ENCODE measurements at places on chromosomes 2 and 18.

- DNase-seq, result no peak
- peaks cover 52% of the 10 kb centered on the region for H3K4me1 ChIP-seq
- no peak overlapping the region for H3K4me3 ChIP-seq
- H3K36me3 ChIP-seq, result no peaks in the 10 kb centered on the region
- H3K27me3 ChIP-seq, result no peaks in the 10 kb centered on the region
- no peak overlapping the region for H3K27ac ChIP-seq
Measured at GRCh38 chr2:23273786-23274185, 111.2 kb upstream of the KLHL29 start.

DNA sequence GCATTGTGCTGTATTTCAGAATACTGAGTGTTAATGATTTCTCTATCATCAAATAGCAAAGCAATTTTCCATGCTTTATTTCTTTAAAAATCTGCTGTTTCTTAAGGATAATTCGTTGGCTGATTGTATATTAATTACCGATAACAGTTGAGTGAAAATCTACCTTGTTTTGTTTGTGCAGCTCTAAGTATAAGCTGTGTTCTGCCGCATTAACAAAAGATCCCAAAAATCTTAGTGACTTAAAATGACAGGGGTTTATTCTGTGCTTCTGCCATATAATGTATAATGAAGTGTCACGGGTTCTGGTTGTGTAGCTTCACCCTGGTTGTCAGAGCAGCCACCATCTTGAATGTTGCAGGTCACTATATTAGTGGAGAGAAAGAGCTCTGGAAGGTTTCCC lies 196.1 kb downstream of the ACTR3 start:
- no peak overlapping the region for H3K27ac ChIP-seq
- no peaks in the 10 kb centered on the region for H3K4me1 ChIP-seq
- H3K4me3 ChIP-seq, result no peak overlapping the region

DNA sequence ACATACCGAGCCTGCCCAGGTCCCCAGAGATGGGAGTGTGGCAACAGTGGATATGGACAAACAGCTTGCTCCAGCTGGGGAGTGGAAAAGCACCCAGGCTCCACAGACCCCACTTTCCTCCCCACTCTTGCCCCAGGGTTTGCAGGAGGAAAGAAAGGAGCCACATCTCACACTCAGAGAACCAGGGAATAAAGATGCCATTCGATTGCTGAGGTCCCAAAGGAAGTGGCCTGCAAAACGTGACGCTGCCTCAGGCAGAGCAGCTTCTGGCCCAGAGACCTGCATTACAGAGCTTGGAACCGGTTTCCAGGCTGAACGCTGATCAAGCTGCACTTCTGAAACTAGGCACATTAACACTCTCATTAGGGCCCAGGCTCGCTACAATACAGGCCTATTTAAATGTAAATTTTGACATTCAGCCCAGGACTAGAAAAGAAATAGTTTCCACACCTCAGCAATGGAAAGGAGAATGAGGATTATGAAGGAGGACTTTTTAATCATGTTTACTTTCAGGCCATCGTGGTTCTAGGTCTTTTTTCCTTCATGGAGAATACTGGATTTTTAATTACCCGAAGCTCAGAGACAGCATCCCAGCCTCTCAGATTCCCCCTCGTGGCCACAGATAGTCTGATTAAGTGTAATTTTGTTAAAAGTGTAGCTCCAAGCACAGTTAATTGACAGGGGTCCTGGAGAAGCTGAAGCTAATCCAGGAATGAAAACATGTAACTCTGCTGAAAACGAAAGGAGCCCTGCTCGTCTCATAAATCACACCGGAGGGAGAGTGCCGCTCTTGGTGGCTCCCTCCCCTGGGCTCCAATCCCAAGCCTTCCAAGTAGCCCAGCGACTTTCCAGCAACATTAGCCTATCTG lies 221.3 kb upstream of the RAB6C start:
- H3K4me1 ChIP-seq, result peaks cover 3% of the 10 kb centered on the region
- H3K4me3 ChIP-seq, result no peak overlapping the region
- no peak for DNase-seq
- H3K36me3 ChIP-seq, result no peaks in the 10 kb centered on the region
- no peaks in the 10 kb centered on the region for H3K27me3 ChIP-seq
- H3K27ac ChIP-seq, result no peak overlapping the region

DNA sequence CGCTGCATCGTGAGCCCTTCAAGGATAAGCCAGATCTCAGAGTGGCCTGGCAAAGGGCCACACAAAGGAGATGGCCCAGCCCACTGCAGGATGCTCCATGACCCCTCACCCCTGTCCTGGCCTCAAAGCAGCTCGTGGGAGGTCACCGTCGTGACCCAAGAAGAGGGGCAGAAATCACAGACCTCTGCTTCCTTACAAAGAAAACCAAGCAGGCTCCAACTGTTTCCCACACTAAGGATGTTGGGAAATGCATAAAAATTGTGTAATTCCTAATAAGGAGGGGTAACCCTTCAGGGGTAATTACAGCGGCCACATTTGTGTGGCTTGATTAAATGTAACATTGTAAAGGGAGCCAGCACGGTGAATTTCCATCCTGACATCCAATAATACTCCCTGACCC lies 102.3 kb downstream of the BOD1L2 start:
- H3K27me3 ChIP-seq, result peaks cover 4% of the 10 kb centered on the region
- H3K4me1 ChIP-seq, result no peaks in the 10 kb centered on the region
- DNase-seq, result no peak

DNA sequence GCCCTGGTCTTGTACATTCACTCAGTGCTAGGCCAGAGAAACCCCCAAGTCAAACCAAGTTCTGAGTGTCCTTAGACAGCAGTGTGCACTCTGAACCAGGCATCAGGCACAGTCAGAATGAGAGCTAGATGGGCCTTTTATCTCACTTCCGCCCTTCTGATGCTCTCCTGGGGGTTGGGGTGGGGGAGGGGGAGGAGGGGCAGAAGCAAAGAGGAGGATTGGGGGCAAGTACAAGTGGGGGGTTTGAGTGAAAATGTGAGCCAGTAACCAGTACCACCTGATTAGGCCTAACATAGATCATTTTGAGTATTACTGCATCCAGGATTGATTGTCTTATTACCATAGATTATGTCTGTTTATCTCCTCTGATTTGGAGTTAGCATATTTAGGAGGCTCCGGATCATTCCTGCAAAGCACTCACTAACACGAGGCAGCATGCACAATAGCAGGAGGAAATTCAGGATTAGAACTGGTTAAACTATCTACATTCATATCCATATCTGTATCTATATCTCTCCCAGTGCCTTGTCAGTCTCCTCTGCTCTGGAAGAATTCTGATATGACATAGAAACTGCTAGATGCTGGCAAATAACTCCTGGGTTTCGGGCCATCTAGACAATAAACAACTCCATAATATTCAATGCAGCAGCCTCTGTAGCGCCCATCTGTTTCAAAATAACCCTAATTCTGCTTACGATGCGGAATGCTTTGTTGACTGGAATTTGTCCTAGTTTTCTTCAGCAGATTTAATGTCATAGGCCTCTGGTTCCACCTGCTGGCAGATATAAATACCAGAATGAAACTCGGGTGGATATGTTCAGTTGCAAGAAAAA lies 149.1 kb downstream of the RHBDD1 start:
- no peak overlapping the region for H3K4me3 ChIP-seq
- no peaks in the 10 kb centered on the region for H3K27me3 ChIP-seq
- no peak for DNase-seq
- peaks cover 4% of the 10 kb centered on the region for H3K4me1 ChIP-seq

DNA sequence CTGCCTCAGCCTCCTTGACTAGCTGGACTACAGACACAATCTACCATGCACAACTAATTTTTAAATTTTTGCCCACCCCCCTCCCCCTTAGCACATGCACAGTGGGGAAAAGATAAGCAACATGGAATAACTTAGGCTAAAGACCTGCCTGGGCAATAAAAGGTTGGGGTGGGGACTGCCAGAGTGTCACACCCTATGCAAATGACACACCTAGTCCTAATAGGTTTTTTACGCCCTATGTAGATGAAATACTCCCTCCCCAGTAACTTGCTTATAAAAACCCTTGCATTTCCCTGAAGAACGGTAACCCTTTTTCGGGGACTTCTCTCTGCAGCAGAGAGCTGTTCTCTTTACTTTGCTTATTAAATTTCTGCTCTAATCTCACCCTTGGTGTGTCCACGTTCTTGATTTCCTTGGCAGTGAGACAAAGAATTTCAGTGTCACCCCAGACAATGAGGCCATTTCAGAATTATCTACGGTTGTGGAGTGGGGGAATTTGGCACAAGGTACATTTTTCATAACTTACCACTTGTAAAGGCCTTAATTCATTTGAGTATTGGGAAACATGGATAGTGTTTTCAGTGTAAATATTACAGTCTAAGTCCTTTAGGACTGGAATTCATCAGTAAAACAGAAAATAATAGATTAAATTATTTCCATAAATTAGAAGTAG lies 109.2 kb downstream of the NOL4 start:
- no peak overlapping the region for H3K27ac ChIP-seq
- H3K4me1 ChIP-seq, result peaks cover 14% of the 10 kb centered on the region
- no peaks in the 10 kb centered on the region for H3K27me3 ChIP-seq
- no peaks in the 10 kb centered on the region for H3K36me3 ChIP-seq
- no peak for DNase-seq

DNA sequence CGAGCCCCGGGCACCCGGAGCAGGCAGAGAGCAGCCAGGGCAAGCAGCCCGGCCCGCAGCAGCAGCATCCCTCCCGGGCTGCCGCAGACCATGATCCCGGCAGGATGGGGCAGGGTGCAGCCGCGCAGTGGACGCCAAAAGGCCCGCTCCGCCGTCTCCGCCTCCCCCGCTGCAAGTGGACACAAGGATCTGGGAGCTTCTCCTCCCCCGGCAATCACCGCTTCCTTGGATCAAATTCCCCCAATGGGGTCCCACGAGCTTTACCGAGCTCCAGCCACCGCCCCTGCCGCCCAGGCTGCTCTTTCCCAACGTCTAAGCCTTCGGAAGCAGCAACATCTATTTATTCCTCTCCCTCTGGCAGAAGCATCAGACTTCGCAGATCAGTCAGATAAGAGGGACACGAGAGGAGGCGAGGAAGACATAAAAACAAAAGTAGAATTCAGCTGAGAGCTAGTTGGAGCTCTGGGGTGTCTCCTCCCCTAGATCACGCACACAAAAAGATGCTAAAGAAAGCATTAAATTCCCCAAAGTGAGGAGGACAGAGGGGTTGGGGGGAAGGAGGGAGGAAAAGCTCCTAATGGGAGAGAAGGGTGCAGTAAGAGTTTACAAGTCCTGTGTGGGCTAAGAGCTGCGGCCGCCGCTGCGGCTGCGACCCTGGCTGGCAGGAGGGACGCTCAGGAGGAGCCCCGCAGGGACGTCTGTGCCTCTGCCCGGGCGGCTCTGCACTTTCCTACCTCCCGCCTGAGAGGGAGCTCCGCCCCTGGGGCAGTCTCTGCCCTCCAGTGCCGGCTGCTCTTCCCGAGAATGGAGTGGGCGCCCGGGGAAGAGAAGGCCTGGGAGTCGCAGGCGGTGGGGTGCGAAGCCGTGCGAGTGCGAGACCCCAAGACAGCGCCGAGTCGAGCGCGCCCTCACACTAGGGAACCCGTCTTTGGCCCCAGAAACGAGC lies at the start of gene FRZB:
FRZB (minus strand) TSS at position 177 of the 946 bp plus-strand sequence; CDS start at position 92, 85 bp downstream.
- H3K4me3 ChIP-seq, result peak within 1 kb of the TSS; percentile 80
- H3K27me3 ChIP-seq, result no peaks in the 10 kb centered on the region
- peak within 1 kb of the TSS; percentile 77 for H3K27ac ChIP-seq
- DNase-seq, result peak; percentile 92

DNA sequence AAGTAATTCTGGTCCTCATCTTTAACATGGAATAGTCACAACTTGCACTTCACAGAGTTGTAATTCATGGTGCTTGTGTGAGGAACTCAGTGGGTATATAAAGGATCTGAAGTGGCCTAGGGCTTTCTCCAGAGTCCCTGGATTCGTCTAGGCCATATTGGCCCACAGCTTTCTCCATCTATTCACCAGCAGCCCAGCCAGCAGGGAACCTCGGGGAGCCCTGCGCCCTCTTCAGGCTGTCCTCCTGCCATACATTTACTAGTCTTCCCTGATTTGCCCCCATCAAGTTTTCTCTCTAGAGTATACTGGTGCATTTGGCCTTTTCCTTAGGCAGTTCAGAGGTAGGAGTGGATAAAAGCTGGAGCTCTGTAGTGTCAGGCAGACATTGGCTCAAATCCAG lies 278.3 kb downstream of the MYCN start:
- no peak for DNase-seq
- H3K27me3 ChIP-seq, result peaks cover 15% of the 10 kb centered on the region
- no peaks in the 10 kb centered on the region for H3K4me1 ChIP-seq
- H3K36me3 ChIP-seq, result peaks cover 2% of the 10 kb centered on the region
- no peak overlapping the region for H3K4me3 ChIP-seq

DNA sequence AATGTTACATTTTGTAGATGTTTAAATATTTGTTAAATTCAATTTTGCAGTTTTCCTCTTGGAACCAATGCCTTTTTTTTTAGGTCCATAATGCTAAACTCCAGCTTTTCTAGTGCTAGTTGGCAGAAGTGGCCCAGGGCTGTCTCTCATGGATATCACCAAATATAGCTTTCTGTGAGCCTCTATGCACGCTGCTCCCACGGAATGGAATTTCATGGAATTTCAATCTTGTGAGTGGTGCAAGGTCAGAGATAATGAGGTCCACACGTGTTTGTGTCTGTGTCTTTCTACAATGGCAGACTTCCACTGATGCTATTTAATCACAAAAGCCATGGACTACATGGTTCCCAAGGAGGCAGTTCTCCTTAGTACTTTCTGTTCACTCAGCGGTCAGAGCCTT lies 191.5 kb upstream of the PARD3B start:
- no peak for DNase-seq
- H3K36me3 ChIP-seq, result no peaks in the 10 kb centered on the region
- H3K4me3 ChIP-seq, result no peak overlapping the region

DNA sequence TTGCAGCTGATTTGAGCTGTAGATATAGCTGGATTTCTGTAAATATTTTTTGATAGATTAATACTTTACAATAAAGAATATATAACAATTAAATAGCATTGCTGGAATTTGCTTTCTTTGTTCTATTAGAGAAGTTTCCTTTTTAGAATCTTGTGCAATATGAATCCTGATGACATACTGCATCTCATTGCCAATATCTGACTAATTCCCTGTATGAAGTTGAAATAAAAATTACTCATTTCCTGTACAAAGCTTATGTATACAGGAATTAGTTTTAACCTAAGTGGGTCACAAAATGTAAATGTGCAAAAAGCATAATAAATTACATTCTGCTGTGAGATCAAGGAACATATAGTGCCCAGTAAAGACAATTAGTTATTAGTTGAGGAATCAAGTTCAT lies 72.8 kb upstream of the TMEFF2 start:
- H3K27ac ChIP-seq, result peak overlapping the region; percentile 60
- no peak overlapping the region for H3K4me3 ChIP-seq
- no peaks in the 10 kb centered on the region for H3K36me3 ChIP-seq
- DNase-seq, result no peak
- H3K4me1 ChIP-seq, result peaks cover 24% of the 10 kb centered on the region

- H3K27ac ChIP-seq, result no peak overlapping the region
- peaks cover 20% of the 10 kb centered on the region for H3K27me3 ChIP-seq
- no peak overlapping the region for H3K4me3 ChIP-seq
- DNase-seq, result no peak
- no peaks in the 10 kb centered on the region for H3K4me1 ChIP-seq
Measured at GRCh38 chr2:229514273-229514895, 200.0 kb downstream of the DNER start.

- H3K4me3 ChIP-seq, result no peak overlapping the region
- no peak overlapping the region for H3K27ac ChIP-seq
- H3K36me3 ChIP-seq, result no peaks in the 10 kb centered on the region
- peaks cover 33% of the 10 kb centered on the region for H3K4me1 ChIP-seq
Measured at GRCh38 chr18:55491616-55492015, 96.4 kb downstream of the TCF4 start.

- no peak for DNase-seq
- no peak overlapping the region for H3K4me3 ChIP-seq
- no peaks in the 10 kb centered on the region for H3K36me3 ChIP-seq
- H3K27me3 ChIP-seq, result peaks cover 3% of the 10 kb centered on the region
- no peak overlapping the region for H3K27ac ChIP-seq
Measured at GRCh38 chr18:62648045-62648678, 67.2 kb upstream of the PHLPP1 start.

GRCh38 chr2:39281391-39281790 lies 37.6 kb upstream of the CDKL4 start:
- H3K36me3 ChIP-seq, result peaks cover 13% of the 10 kb centered on the region
- H3K27ac ChIP-seq, result no peak overlapping the region
- peaks cover 12% of the 10 kb centered on the region for H3K4me1 ChIP-seq
- H3K27me3 ChIP-seq, result no peaks in the 10 kb centered on the region

All from chondrocyte (in vitro differentiated cells).